Pulmonary artery endothelial cell (primary cell): ENCODE measurements at places on chromosomes 7 and 10. TPM values are rescaled to one million over a fixed set of nuclear protein-coding genes. Genes with fewer than 3 reads are reported as not detected.

- DNase-seq: peak; percentile 90
Observed at GRCh38 chr7:143492043-143492471, 14.4 kb downstream of the TAS2R41 start.

DNA sequence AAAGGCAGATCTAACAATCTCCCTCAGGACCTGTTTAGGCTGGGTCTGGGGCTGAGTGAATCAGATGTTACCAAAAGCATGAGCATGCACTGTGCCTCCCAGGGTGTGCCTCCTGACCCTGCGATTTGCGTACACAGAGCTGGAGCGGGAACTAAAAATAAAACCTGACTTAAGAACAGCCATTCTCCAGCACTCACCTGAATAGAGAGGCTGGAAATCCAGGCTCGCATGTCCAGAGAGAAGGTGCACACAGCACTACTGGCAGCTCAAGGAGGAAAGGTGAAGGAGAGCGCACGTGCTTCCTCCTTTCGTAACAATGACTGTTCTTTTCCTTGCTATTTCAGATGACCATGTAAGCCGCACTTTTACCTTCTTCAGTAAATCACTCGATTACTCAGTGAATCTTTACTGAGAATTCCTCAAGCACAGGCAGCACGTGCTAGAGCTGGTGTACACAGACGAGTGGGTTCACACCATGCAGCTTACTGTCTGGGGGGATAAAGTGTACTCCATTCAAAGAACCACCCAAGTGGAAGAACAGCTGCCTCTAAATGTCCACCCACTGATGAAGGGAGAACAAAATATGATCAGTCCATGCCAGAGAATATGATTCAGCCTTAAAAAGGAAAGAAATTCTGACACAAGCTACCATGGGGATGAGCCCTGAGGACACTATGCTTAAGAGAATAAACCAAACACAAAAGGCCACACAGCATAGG, 45.6 kb downstream of the SFMBT2 start:
- DNase-seq: no peak

- no peak for DNase-seq
Observed at GRCh38 chr7:102912742-102913141, at the start of gene LRRC17. TSS of gene LRRC17 (plus strand) at chr7:102913000. CDS start at chr7:102933914, 20,914 bp downstream.

Gene ZNF853
- total RNA-seq: 0.39 and 0.79 TPM in 2 replicates

DNA sequence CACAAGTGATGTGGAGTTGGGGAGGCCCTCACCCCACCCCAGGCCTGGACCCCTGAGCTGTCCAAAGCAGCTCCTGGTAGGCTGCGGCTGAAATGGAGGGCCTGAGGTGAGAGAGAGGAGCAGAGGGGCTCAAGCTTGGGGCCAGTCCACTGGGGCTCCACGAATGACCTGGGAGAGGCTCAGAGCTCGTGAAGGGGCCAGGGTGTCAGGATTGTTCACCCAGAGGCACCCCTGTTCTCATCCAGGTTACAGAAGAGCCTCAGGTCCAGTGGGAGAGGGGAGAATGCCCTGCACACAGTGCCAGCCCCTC, 102.2 kb upstream of the RET start:
- DNase-seq: no peak

Gene ITGB8
- 5.1 and 6.4 TPM in 2 replicates for total RNA-seq

- DNase-seq: no peak
Observed at GRCh38 chr10:102403115-102403514, 7.6 kb downstream of the NFKB2 start.

GRCh38 chr7:44685723-44686122, 62.9 kb upstream of the ZMIZ2 start:
- no peak for DNase-seq

Gene COL1A2
- total RNA-seq: 13.6 and 19.1 TPM in 2 replicates

DNA sequence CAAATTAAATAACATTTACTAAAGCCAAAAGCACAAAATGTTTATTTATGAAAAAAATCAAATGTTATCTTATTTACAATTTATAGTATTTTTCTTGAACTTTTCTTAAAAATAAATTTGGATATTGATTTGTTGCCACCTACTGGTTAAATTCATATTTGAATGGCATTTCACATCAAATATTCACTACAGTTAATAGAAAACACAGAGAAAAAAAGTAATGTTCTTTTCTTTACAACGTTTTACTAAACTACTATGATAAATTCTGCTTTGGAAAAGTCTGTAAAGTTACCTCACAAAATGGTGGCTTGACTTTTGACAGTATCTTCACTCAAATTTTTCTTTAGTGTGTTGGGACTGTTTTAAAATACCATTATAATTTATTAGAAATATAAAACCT, 52.7 kb downstream of the SRPK2 start:
- DNase-seq: no peak

Gene HMX2
- total RNA-seq: not detected in 2 replicates

Gene GLI3
- 2.3 and 3.8 TPM in 2 replicates for total RNA-seq

DNA sequence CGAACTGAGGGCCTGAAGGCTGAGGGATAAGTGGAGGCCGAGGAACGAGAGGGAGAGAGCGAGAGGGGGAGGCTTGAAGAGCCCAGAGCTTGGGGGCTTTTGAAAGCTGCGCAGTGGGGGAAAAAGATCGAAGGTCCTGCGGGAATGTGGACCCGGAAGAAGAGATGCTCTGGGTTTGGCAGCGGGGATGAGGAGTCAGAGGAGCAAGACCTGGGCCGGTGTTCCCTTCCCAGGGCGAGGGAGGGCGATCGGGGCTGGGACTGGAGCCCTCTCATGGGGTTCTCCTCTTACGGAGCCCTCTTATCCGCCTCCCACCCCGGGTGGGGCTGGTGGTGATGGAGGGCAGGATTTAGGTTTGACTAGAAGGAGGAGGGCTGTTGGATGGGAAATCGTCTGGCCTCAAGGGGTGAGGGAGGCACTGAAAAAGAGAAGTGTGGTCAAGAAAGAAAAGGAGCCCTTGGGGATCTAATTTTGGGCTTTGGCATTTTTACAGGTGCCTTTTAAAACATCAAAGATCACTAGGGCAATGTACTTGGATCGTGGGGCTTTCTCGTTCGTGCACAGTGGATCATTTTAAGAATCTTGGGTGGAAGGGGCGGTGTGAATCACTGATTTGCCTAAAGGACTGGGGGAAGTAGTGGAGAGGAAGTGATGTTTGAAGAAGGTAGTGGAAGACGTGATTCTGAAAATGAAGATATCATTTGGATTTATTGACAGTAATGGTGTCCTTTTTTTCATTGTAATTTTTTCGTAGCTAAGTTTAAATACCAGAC, 637 bp downstream of the SAMD8 start:
- DNase-seq: no peak

GRCh38 chr7:103996017-103996551, 6.6 kb upstream of the RELN start:
- DNase-seq: no peak

DNA sequence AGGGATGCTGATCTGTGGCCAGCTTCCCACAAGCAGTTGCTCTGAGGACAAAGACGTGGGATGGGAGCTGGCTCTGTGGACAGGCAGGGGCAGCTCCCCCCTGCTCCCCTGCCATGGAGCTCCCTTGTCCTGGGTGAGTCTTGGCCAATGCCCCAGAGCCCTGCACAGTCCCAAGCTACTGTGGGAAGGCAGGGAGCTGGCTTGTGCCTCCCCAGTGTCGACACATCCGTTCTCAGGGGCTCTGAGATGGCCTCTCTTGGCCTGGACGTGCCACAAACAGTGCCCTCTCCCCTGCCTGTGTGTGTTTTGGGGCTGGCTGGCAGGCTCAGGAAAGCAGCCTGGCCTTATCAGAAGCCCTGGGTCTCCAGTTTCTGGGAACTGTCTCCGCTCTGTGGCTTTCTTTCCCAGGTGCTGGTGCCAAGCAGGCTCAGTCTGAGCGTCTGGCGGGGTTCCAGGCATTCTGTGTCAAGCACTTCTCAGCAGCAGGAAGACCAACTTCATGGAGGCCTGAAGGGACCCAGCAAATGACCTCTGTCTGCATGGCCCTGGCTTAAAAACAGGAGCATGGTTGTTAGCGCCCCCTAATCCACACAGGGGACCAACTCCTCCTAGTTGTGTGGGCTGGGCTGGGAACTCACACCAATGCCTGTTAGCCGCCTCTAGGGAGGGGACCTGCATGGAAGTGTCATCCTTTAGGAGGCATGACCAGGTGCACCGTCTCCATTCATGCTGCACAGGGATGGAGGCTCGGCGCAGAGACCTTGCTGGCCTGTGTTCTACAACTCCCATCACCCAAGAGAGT, 375.2 kb downstream of the RPS24 start:
- peak; percentile 13 for DNase-seq

Gene PON3
- total RNA-seq: 0.04 and 0.20 TPM in 2 replicates

GRCh38 chr10:79324032-79324695, 23.1 kb upstream of the PPIF start:
- no peak for DNase-seq

Gene TMEM130
- not detected in 2 replicates for total RNA-seq

DNA sequence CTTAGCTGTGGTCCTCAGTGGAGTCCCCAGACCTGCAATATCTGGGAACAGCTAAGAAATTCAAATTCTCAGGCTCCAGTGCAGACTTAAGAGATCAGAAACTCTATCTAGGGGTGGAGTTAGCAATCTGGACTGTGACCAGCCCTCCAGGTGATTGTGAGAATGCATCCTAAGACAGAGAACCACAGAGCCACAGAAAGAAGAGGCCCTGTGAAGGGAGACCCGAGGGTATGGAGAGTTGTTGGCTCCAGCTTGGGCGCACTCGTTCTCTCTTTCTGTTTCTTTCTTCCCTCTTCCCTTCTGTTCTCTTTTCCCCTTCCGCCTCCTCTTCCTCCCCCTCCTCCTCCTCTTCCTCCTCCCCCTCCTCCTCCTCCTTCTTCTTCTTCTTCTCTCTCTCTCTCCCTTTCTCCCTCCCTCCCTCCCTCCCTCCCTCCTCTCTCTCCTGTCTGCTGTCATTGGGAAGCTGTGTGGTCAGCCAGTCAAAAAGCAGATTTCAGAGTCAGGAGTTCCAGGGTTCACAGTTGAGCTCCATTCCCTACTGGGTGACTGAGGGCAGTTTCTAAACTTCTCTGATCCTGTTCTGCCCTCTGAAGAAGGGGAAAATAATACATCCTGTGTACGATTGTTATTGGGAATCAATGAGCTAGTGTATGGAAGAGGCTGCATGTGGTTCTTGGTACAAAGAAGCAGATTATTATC, 62.1 kb upstream of the STEAP1B start:
- no peak for DNase-seq

DNA sequence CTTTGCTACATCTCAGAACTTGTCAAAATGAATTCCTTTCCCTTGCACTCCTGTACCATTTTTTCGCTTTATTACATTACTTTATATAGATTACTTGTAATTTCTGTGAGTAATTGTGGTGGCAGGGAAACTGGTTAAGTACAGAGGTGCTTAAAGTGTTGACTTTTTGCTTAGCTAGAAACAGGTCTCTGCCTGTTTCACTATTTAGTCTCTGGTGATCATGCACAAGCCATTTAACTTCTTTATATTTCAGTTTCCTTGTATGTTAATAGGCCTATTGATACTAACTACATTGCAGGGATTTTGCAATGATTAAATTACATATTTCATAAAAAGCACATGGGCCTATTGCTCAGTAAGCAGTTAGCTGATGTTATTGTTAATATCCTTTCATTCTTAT, 233.8 kb downstream of the PRKG1 start:
- DNase-seq: no peak

- no peak for DNase-seq
Observed at GRCh38 chr10:111093741-111094380, 17.0 kb downstream of the ADRA2A start.

DNA sequence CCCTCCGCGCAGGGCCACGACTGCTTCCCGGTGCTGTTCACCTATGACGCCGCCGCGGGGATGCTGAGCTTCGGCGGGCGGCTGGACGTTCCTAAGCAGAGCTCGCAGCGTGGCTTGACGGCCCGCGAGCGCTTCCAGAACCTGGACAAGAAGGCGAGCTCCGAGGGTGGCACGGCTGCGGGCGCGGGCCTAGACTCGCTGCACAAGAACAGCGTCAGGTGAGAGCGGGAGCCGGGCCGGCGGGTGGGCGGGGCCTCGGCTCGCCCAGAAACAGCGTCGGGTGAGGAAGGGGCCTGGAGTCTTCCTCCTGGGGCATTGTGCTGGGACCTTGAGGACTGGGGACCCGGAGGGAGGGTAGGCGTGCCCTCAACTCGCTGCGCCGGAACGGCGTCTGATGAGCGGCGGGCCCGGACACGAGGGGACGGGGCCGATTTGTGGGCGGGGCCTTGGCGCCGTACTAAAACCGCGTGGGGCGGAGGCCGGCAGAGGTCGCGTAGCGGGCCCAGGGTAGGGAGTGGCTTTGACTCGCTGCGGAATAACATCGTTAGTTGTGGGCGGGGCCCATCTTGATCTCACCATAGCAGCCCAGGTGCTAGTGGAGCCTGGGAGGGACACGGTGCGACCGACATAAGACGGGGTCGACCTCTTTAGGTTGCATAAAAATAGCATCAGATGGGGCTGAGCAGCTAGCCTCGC, 15.6 kb downstream of the PDAP1 start:
- DNase-seq: no peak

GRCh38 chr7:115805458-115805857, 225.1 kb downstream of the TFEC start:
- DNase-seq: no peak

GRCh38 chr7:150738092-150738491, 874 bp downstream of the GIMAP5 start:
- no peak for DNase-seq

Gene IGFBP3
- total RNA-seq: 10.2 and 15.5 TPM in 2 replicates

Gene DNAJB12
- total RNA-seq: 26.2 and 27.8 TPM in 2 replicates

DNA sequence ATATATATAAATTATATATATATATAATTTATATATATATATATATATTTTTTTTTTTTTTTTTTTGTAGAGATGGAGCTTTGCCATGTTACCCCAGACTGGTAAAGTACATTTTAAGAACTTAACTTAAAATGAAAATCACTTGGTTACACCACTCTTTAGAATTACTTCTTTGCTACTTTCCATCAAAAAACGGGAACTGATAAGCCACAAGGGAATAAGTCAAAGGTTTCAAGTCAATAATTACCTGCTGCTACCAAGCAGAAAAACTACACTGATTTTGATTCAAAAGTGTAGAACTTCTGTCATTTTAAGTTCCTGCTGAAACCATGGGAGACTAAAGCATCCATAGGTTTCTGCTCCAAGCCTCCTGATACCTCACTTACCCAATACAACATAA, 12.2 kb downstream of the PPA1 start:
- DNase-seq: no peak

GRCh38 chr10:119693262-119693957, 32.4 kb upstream of the INPP5F start:
- DNase-seq: no peak

Gene CALML5
- total RNA-seq: not detected in 2 replicates

DNA sequence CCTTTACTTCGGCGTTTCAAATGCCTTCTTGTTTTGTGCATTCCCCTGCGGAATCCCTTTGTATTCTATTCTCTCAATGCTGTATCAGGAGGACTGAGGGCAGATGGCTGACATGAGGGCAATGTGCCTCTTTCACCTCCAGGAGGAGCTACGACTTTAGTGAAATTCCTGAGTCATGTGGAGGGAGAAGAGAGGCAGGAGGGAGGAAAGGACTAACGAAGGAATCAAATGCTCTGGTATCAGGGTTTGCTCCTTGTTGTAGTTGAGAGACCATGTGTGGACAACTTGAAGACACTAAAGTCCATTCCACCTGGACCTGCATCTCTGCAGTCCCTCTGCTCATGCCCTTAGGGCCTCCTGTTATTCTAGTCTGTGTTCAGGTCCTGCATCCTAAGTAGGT, 40.2 kb upstream of the PRSS58 start:
- no peak for DNase-seq

Gene UBN2
- total RNA-seq: 2.7 and 5.1 TPM in 2 replicates

GRCh38 chr10:6770846-6771245, 190.8 kb upstream of the PRKCQ start:
- DNase-seq: no peak
